ENCODE measurements at places on chromosomes 12 and 14. TPM values are rescaled to one million over a fixed set of nuclear protein-coding genes. Genes with fewer than 3 reads are reported as not detected.

- H3K4me3 ChIP-seq, result peak within 1 kb of the TSS; percentile 93
- H3K27me3 ChIP-seq, result no peaks in the 10 kb centered on the region
- peak within 1 kb of the TSS; percentile 88 for H3K27ac ChIP-seq
Observed at GRCh38 chr12:56258068-56258819, at the start of gene ANKRD52. ANKRD52 (minus strand) TSS chr12:56258384; CDS start chr12:56258269, 115 bp downstream.

- no peaks in the 10 kb centered on the region for H3K36me3 ChIP-seq
- H3K27ac ChIP-seq, result no peak overlapping the region
- H3K4me1 ChIP-seq, result no peaks in the 10 kb centered on the region
- no peak overlapping the region for H3K4me3 ChIP-seq
Observed at GRCh38 chr12:78455991-78456390, 408.6 kb upstream of the SYT1 start.

The HHIPL1 gene
- total RNA-seq, result not detected

The FBRSL1 gene
- total RNA-seq, result 55.9 TPM

GRCh38 chr14:71551291-71551950 lies 380.8 kb upstream of the RGS6 start:
- H3K4me1 ChIP-seq, result peaks cover 47% of the 10 kb centered on the region
- no peak overlapping the region for H3K27ac ChIP-seq
- DNase-seq, result no peak
- H3K4me3 ChIP-seq, result no peak overlapping the region
- H3K27me3 ChIP-seq, result no peaks in the 10 kb centered on the region

GRCh38 chr14:21275261-21275858 lies 4.5 kb upstream of the RPGRIP1 start:
- no peak overlapping the region for H3K27ac ChIP-seq
- no peaks in the 10 kb centered on the region for H3K4me1 ChIP-seq
- no peak overlapping the region for H3K4me3 ChIP-seq
